Activated CD4-positive, alpha-beta T cell treated with anti-CD3 and anti-CD28 coated beads, Interleukin-2, Interleukin-6, amounts not matched to agents 100 ng/mL and 50 ng/mL, durations not matched to agents 16 hours and 8 hours (primary cell): ENCODE measurements at places on chromosomes 5 and 9.

- DNase-seq, result no peak
Measured at GRCh38 chr9:37946041-37946440, 42.1 kb upstream of the SLC25A51 start.

GRCh38 chr9:78898234-78898633 lies 601.3 kb downstream of the PSAT1 start:
- no peak for DNase-seq

DNA sequence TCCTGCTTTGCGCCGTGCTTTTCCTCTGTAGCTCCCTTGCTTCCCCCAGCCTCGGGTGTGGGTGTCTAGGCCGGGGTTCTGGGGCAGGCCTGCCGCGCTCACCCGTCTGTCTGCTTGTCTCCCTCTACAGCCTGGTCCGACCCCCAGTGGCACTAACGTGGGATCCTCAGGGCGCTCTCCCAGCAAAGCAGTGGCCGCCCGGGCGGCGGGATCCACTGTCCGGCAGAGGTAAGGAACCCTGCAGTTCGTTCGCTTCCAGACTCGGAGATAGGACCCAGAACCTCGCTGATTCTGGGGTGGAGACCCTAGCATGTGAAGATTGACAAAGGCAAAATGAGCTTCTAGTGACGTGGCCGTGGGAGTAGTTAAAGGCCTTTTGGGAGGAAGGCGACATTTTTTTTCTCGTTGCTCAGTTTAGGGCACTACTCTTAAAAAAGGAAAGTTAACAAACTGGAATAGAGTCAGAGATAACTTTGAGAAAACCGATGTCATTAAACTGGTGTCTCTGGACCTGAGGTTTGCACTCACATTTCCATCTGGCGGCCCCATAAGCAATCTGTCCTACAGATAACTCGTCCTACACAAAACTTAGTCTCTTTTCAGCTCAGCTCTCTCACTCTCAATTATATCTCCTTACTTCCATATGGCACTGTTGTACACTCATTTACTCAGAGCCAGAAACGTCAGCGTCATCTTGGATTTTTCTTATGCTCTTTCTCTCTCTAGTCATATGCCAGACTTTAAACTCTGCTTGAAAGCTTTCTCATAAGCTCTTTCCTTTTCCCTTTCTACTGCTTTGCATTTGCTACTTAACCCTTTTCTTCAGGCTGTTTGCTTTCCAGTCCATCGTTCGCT lies 561 bp downstream of the SEC61B start:
- no peak for DNase-seq

DNA sequence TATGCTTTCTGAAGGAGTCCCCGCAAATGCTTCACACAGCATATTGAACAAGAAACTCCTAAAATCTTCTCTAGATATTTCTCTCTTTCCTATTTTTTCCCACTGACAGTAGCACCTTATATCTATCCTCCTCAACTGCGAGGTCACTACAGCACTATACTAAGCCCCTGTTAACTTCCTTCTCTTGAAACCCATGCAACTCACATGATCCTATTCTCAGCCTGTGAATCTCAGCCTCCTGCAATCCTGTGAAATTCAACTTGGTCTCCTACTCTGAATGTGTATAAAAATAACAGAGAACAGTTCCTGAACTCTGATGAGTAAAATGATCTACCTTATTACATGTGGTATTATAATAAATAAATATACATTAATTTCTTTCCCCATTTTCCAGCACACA lies 6.1 kb upstream of the PLGRKT start:
- no peak for DNase-seq

DNA sequence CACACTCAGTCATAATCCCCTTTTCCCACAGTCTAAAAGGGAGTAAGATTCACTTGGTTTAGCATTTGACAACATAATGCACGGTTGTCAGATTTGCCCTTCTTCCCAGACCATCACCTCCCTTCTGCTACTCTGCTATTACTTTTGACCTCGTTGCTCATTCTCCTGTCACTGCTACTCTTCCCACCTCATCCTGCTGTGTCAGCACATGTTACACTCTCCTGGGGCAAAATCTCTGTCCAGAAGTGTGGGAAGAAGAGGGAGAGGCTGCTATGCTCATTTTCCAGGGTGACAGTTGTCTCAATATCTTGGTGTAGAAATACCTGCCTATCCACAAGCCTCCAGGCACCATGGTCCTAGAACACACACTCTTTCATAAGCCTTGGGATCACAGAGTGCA lies 449.9 kb upstream of the PIK3R1 start:
- DNase-seq, result no peak

DNA sequence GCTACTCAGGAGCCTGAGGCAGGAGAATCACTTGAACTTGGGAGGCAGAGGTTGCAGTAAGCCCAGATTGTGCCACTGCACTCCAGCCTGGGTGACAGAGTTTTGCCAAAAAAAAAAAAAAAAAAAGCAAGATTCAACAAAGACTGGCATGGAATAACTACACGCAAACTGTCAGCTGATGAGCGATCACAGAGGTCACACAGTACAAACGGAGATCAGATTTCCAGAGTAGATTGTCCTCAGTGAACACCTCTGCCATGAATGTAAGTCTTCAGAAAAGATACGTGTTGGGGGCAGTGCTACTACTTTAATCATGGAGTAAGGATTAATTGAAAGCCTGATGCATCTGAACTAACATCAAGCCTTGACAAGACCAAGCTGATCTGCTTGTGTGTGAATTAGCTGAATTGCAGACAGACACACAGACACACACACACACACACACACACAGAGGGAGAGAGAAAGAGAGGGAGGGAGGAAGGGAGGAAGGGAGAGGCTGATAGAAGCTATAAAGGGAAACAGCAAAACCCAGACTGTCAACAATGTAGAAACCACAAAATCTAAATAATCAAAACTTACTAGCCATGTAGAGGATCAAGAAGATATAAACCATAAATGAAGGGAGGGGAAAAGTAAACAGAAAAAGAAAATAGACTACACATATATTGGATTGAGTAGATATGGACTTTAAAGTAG lies 222.9 kb upstream of the ZNF462 start:
- no peak for DNase-seq

GRCh38 chr9:110087605-110088004 lies 120.4 kb downstream of the C9orf152 start:
- no peak for DNase-seq

GRCh38 chr9:114311571-114312512 lies 11.1 kb upstream of the ORM1 start:
- no peak for DNase-seq

DNA sequence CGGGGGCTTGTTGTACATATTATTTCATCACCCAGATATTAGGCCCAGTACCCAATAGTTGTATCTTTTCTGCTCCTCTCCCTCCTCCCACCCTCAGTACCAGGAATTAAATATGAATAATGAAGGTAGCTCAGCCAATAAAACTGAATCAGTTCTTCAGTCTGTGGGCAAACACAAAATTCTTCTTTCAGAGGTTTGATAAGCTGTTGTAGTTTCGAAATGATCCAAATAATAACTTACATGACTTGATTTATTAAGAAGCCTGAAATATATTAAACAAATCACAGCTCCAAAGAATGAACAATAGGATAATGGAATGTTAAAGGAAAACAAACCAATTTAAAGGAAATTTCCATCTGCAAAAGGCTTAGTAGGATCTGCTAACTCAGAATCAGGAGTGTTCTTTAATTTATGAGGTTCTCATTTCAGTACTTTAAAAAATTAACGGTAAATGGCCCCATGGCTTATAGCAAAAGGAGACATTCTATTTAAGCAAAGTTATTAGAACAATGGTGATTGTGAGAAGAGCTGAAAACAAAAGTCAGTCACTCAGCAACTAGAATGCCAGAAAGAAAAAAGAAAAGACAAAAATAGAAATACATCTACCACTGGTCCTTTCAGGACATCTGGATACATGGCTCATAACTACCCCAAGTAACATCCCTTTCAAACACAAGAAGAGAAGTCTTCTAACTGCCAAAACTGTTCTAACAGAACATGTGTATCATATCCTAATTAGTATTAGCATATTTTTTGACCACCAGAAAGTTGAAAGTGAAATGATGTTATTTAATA lies 62.4 kb downstream of the NR3C1 start:
- DNase-seq, result no peak

GRCh38 chr9:126675147-126675467 lies 61.4 kb downstream of the LMX1B start:
- DNase-seq, result no peak

- no peak for DNase-seq
Measured at GRCh38 chr9:5577225-5577624, 51.7 kb upstream of the RIC1 start.

DNA sequence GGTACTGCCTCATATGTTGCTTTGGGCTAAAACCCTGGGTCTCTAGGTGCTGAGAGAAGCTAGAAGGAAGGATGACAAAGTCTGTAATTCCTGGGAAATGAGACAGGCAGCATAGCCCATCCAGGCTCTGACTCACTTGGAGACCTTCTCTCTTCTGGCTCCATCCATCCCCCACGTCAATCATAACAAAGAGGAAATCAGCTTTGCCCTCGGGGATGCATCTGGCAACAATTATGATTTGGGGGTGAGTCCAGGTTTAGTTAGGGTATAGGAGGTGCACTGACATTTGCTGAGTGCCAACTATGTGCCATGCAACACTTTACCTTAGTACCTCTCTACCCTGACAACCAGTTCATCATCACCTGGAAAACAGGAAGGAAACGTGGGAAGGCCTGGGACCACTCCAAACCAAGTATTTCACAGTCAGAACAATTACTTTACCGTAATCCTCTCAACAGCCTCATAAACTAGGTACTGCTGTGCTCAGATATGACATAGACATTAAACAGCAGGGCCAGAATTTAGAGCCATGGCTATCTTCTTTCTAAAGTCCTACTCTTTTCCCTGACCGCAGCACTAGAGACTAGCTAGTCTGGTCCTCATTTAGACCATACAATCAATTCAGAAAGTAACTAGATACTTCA lies 39.1 kb upstream of the GZMA start:
- DNase-seq, result no peak

GRCh38 chr5:36820900-36821299 lies 55.7 kb upstream of the NIPBL start:
- DNase-seq, result no peak

- no peak for DNase-seq
Measured at GRCh38 chr5:104498281-104498680, 935.7 kb upstream of the NUDT12 start.

GRCh38 chr9:7216004-7216841 lies 458.4 kb downstream of the KDM4C start:
- DNase-seq, result peak; percentile 68

DNA sequence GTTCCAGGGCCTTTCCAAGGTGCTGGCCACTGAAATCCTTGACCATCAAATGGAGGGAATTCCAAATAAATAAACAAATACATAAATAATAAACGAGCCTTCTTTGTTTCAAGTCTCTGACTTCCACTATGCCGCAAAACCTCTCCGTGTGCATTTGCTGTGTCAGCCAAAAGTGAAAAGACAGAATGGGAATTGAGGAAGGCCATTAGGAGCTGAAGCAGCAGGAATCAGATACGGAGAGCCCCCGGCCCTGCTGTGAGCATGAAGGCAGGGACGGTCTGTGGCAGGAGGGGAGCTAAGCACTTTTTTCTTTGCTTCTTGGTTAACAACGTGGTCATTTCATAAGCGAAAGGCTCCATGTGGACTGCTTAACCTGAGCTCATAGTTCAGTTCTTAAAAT lies 26.1 kb downstream of the PLPPR1 start:
- DNase-seq, result no peak

DNA sequence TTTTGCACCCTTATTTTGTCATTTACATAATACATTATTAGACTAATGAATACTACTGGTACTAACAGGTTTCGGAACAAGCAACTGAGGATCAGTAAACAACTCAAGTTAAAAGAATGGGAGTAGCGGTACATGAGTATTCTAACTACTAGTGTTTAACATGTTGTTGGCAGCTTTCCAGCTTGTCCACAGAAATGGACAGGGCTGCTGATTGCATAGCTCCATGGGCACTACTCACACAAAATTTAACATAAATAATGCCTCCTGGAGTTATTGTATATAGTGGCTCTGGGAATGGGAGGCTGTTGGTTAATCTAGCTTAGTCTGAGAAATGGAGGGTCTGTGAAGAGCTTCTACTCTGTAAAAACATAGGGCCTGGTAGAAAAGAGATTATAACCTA lies 6.7 kb downstream of the NCBP1 start:
- DNase-seq, result no peak

GRCh38 chr9:17021387-17021970 lies 113.4 kb upstream of the CNTLN start:
- DNase-seq, result no peak

- DNase-seq, result no peak
Measured at GRCh38 chr9:91208837-91209236, 152.9 kb downstream of the AUH start.
